ENCODE measurements at places on chromosomes 2 and 18. TPM values are rescaled to one million over a fixed set of nuclear protein-coding genes. Genes with fewer than 3 reads are reported as not detected.

The ARMC9 gene
- polyA plus RNA-seq, result 9.3 TPM

GRCh38 chr2:145034511-145034910 lies 514.6 kb upstream of the ZEB2 start:
- DNase-seq, result no peak

DNA sequence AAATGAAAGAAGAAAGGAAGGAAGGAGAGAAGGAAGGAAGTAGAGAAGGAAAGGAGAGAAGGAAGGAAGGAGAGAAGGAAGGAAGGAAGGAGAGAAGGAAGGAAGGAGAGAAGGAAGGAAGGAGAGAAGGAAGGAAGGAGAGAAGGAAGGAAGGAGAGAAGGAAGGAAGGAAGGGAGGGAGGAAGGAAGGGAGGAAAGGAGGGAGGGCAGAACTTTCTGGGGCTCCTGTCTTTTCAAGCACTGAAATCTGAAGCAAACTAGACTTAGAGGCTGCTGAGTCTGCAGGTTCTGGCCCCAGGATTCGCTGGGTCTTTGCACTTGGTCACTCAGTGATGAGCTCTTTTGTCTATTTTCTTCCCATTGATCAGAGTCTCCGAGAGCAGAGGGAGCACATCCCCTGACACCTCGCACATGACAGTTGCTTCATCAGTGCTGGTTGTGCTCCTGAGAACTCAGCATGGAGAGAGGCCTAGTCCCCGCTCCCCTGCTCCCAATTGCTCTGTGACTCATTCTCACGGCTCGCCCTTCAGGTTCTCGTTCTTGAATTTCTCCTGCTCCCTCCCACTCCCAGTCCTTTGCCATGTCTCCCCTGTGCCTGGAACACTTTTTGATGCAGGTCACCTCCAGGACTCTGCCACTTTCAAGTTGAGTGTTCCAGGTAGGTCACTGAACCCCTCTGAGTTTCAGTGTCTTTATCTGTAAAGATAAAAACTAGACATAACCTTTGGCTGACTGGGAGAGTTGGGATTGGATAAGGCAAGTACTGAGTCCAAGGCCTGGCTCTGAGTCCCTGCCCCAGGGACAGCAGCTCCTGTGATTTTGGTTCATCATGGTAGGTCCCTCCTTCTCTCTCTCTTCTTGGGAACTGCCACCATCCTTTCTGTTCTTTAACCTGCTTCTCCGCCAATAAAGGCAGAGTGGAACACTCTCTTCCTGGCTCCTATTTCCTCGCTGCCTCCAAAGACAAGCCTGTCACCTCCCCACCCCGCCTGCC lies 55.2 kb downstream of the TNP1 start:
- DNase-seq, result no peak

DNA sequence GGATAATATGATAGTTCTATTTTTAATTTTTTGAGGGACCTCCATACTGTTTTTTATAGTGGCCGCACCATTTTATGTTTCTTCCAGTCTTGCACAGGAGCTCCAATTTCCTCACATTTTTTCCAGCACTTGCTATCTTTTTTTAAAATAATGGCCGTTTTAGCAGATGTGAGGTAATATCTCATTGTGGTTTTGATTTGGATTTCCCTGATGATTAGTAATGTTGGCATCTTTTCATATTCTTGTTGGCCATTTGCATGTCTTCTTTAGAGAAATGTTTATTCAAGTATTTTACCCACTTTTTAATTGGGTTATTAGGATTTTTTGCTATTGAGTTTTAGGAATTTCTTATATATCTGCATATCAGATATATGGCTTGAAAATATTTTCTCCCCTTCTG lies 29.9 kb upstream of the NAPG start:
- DNase-seq, result no peak

Data from muscle of arm (tissue), 14 donors.